ENCODE measurements at places on chromosomes 6 and 20.

- no peak for DNase-seq
These were observed 69.1 kb downstream of the LCA5 start for GRCh38 chr6:79468116-79468515.

- no peak for DNase-seq
These were observed 247.9 kb upstream of the SLC35B3 start for GRCh38 chr6:8683204-8683603.

GRCh38 chr6:77880501-77880900 is 227.7 kb downstream of the MEI4 start:
- DNase-seq, result no peak

DNA sequence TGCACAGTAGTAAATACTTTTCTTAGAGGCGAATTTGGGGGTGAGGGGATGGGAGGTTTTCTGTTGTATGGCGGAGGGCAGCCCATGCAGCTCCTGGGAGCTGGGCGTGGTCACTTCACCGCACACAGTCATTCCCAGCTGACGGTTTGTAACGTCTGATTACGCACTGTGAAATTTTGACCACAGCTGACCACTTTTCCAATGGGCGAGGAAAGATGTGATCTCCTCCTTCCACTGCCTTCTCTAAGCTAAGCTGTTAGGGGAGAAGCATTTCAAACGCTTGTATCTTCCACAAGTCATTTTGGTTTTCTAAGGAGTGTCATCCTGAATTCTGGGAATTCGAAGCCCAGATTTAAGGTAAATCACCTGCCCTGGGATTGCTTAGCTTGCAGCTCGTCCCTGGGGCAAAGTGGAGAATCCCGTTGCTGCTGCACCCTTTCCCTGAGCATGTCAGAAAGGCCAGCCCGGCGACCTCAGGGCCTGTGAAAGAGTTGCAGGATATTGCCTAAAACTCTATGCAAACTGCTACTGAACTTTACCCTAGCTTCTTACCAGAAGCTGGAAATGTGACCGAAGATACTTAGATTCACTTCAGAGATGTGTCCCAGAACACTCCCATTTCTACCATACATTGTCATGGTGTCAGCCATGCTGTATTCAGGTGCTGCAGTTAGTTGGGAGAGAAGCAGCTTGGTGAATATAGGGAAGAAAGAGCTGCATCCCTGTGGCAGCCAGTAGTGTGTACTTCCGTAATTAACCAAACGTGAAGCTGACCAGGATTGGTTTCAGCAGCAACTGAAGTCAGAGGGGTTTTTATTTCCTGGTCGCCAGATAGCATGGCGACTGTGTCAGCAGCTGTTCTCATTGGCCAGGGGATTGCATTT is 58.9 kb downstream of the RREB1 start:
- DNase-seq, result no peak

DNA sequence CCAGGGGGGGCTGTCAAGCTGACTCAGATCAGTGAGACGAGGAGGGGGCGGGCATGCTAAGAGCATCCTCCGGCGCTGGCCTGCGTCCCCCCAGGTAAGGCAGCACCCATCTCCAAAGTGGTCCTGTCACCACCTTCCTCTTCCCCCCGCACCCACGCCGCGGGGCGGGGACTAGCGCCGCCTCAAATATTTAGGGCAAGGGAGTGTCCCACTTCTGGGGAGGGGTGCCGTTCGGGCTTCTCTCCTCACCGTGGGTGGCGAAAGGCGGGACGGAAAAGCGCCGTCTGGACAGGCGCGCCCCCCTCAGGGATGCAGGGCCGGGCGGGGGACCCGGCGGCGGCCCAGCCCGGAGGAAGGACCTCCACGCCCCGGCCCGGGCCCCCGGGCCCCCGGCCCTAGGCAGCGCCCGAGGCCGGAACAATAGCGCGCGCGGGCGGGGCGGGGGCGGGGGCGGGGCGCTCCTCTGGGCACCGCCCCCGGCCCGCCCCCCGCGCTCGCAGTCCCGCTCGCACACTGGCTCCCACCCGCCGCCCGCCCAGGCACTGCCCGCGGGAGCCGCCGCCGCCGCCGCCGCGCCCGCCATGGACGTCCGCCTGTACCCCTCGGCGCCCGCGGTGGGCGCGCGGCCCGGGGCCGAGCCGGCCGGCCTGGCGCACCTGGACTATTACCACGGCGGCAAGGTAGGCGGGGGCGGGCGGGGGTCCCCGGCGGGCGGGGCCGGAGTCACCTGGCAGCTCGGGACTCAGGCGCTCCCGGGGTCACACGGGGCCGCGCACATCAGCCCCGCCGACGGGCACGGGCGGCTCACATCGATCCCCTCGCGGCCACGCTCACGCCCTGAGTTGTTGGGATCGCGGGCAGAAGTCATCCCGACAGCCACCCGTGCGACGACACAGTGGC is at the start of gene TOX2:
TOX2 (plus strand) TSS at position 542 of the 900 bp plus-strand sequence; CDS start at position 582, 40 bp downstream.
- peak; percentile 58 for DNase-seq

- DNase-seq, result no peak
These were observed 8.9 kb upstream of the RFPL4B start for GRCh38 chr6:112338166-112338709.

- DNase-seq, result no peak
These were observed 31.6 kb upstream of the MRPS10 start for GRCh38 chr6:42249279-42249678.

- DNase-seq, result peak; percentile 53
These were observed 197.7 kb downstream of the FAXC start for GRCh38 chr6:99151634-99152346.

GRCh38 chr20:11917663-11918062 is at the start of gene BTBD3:
TSS of gene BTBD3 (plus strand) at chr20:11917893. CDS start at chr20:11918276, 383 bp downstream.
- peak; percentile 11 for DNase-seq

DNA sequence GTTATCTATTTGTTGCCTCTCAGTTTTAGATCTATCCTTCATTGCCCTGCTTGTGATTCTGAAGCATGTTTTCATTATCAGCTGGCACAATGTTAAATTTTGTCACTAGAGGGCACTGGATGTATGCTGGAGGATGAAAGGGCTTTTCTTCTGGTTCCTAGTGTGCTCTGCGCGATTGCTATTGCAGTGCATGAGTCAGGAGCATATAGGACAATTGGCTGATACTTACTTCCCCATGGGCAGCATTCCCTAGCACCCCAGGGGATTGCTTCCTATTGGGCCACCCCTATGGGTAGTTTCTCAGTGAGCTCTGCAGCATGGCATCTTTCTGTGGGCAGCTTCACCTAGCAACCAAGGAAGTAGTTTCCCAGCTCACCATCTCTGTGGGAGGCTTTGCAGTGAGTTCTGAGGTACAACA is 280.3 kb upstream of the SYNCRIP start:
- DNase-seq, result peak; percentile 86

- no peak for DNase-seq
These were observed 239.6 kb downstream of the CDKAL1 start for GRCh38 chr6:20773822-20774221.

- no peak for DNase-seq
These were observed 164.4 kb upstream of the AFDN start for GRCh38 chr6:167662075-167662880.

DNA sequence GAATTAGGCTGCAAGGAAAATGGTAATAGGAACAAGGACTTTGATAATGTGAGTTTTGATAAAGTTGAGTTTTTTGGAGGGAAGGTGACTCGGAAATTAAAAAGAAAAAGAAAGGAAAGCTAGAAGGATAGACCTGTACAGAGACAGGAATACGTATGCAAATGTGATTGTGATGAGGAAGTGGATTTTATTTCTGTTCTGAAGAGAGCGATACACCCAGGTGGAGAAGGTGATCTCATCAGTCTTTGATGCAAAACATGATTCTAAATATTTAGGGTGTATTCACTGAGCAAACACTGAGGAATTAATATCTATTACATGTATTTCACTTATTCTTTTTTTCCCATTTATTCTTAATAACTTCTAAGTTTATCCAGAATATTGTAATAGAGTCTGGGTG is 9.2 kb upstream of the PLEKHG1 start:
- no peak for DNase-seq

DNA sequence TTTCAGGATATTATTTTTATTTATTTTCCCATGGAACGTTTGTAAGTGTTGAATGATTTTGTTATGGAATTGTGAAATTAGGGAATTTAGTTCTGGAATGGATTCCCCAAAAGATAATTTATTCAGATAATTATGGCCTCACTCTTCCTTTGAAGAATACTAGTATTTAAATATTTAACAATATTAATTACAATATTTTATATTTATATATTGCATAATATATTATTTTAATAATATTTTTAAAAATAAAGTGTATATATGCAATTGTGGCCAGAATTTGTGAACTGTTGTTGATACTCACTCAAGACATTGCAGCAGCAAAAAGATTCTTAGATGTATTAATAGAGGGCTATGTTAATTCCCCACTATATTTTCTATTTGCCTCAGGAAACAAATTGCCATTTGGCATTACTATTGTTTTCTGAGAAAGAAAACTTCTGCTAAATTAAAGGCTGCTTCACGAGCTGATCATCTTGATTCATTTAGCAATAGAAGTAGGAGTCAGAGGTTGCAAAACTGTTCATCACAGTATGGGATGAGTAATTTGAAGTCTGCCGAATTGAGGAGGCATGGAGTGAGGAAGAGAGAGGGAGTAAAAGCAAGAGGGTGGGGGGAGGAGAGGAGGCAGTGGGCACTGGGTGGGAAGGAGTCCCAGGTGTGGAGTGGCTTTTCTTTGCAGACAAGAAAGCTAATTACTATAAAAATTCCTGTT is 729.2 kb downstream of the DHX35 start:
- DNase-seq, result no peak

GRCh38 chr6:154308986-154309385 is 47.6 kb downstream of the IPCEF1 start:
- DNase-seq, result no peak

DNA sequence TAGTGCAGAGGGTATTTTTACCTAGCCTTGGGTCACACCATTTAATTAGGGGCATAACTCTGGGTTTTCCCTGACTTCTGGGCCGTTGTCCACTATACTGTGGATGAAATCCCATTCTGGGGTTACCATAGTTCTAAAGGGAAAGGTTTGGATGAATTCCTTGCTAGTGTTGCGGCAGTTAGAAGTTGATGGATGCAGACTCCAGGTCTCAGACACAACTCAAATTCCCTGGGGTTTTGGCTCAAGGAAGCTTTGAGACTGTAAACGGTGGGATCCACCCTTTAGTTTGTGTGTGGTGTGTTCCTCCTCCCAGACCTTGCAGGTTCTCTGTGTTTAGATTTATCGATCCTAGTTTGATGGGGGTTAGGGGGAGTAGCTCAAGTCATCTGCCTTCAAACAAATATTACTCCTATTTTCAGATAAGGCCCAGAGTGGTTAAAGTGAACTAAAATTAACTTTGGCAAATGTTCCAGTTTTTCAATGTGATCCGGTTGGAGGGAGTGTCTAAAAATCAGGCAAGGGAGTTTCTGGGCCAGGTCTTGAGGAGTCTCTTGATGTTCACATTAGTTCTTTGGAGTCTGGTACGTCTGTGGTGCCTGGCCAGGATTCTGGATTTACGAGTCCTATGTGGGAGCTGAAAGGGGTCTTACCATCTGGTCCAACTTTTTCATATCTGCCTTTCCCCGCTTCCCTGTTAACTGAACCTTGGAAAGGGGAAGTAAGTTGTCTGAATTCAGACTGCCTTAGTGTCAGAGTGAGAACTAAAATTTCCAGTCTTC is 1.5 kb downstream of the RALY start:
- no peak for DNase-seq

DNA sequence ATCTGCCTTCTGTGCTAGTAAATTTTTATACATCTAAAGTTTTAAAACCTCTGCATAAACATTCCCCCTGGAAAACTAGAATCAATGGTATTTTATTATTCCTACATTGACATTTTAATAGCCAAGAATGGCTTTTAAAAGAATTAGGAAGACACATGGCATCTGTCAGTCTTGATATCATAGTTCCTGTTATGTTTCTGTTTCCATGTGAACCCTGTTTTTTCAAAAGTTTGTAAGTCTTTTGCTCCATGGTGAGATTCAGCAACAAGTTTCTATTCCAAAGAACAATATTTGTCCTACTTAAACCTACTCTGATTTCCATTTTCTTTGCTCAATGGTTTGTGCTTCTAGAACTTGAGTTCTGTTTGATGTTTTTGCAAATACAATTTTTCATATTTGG is 95.2 kb downstream of the PLEKHG1 start:
- no peak for DNase-seq

- DNase-seq, result no peak
These were observed 209.7 kb downstream of the PREX1 start for GRCh38 chr20:48618052-48618451.

DNA sequence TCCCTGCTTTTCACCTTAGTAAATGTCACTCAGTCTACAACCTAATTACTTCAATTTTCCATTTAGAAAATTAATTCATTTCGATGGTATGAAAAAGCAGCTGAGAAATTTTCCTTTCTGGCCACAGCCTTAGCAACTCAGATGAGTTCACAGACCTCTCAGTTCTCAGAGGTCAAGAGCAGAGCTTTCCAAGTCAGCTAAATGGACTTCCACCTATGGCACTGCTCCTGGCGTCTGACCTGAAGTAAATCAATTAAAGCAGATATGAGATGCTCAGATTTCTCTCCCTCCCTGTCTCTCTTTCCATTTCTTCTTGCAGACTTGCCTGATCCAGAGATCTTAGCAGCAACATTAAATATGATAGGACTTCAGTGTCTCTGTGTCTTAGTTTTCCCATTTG is 412.6 kb downstream of the QKI start:
- no peak for DNase-seq

- no peak for DNase-seq
These were observed 67.1 kb downstream of the GFOD1 start for GRCh38 chr6:13420269-13420668.

- no peak for DNase-seq
These were observed 143.5 kb upstream of the BMP2 start for GRCh38 chr20:6623989-6624388.

DNA sequence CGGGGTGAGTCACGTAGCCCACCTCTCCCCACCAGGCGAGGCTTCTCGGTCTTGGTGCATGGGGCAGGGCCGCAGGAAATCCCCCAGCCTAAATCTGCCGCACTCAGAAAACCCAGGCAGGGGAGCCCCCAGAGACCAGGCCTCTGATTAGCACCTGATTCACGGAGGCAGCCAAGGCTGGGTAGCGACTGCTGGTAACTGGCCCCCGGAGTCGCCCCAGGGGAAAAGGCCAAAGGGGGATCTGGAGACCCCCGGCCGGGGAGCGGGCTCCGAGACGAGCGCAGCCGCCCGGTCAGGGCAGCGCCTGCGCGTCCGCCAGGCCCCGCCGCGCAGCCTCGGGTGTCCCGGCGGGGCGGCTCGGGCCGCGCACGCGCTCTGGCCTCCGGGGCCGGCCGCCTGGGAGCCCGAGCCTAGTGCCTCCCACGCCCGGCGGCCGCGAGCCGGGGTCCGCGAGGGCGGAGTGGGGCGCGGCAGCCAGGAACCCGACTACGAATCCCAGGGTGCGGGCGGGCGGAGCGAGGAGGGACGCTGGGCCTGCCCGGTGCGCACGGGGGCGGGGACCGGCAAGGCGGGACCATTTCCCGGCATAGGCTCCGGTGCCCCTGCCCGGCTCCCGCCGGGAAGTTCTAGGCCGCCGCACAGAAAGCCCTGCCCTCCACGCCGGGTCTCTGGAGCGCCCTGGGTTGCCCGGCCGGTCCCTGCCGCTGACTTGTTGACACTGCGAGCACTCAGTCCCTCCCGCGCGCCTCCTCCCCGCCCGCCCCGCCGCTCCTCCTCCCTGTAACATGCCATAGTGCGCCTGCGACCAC is at the start of gene DUSP22:
DUSP22 (plus strand) TSS at position 791 of the 809 bp plus-strand sequence. CDS start 53 bp downstream, outside the sequence.
- peak; percentile 87 for DNase-seq

All from RKO (cell line).